ENCODE measurements at places on chromosomes 2 and 18.
A peak's percentile ranks its signal among the peaks of the same experiment; 100 is the strongest.

GRCh38 chr18:80229766-80230745, 17.3 kb downstream of the PARD6G start:
- no peak for DNase-seq

- no peak for DNase-seq
Observed at GRCh38 chr2:237227592-237228280, 142.0 kb downstream of the COPS8 start.

DNA sequence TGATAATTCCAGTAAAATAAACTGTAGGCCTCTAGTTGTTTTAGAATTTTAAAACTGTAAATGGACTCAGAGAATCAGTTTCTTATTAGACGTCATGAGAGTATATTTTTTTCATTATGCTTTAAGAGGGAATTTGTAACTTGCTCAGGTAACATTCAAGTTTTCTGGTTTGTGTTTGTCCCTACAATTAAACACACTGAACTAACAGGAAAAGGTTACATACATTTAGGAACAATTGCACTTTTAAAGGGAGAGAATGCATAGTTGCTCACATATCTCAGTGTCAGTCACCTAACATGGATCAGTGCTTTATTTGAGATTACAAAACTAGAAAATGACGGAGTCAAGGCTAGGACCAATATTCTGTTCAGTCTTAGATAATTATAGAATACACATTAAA, 3.1 kb downstream of the COL3A1 start:
- DNase-seq, result no peak

DNA sequence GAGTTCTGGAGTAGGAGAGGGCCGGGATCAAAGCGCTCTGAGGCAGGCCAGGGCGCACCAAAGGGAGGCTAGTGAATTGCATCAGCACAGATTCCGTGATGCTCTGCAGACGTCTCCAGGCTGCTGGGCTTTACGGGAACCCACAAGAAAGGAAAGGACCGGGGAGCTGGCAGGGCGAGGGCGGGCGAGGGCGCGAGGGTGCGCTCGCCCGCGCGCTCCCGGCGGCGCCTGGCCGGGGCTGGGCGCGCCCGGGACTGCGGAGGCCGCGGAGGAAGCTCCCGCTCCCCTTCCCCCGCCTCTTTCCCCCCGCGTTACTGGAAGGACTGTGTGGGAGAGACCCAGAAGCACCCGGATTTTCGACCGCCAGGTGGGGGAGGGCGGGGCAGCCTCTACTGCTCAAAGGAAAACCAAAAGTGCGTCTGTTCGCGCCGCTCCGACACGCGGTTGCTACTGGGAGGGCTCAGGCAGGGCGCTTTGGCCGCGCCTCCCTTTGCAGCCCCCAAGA, 2.4 kb upstream of the FOSL2 start:
- peak; percentile 53 for DNase-seq

DNA sequence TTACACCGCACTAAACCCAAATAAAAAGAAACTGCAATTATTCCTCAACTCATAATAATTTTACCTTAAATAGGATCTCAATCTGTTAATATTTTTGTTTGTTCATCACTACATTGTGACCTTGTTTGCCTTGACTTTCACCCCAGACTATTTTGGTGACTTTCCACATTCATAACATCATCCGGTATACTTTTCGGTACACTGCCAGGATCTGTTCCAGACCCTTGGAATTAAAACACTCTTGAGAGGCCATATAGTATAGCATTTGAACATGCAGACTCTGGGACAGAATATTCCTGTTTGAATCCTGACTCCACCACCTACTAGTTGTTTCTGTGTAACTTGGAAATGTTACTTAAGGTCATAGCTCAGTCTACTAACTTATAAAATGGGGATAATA, 577.4 kb downstream of the METTL4 start:
- no peak for DNase-seq

DNA sequence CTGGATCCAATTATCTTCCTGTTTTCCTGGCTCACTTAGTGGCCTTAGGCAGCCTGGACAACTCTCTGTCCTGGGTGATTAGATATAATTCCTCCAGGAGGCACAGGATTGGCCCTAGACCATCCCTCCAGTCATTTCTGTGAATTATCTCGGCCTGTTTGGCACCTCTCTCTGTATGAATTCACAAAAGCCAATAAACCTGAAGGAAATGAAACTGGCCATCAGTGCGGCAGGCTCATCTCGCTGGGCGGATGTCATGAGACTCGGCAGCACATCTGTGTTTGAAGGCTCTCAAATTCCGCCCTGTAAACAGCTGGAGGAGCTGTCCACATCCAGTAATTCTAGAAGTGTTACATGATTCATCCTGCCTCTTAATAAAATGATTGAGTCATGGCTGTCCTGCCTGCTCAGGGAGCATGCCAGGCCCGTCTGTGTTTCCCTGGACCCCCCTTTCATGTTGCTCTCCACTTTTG, 38.6 kb downstream of the ACOXL start:
- DNase-seq, result no peak

- DNase-seq, result no peak
Observed at GRCh38 chr2:109680523-109681297, 66.5 kb downstream of the SOWAHC start.

DNA sequence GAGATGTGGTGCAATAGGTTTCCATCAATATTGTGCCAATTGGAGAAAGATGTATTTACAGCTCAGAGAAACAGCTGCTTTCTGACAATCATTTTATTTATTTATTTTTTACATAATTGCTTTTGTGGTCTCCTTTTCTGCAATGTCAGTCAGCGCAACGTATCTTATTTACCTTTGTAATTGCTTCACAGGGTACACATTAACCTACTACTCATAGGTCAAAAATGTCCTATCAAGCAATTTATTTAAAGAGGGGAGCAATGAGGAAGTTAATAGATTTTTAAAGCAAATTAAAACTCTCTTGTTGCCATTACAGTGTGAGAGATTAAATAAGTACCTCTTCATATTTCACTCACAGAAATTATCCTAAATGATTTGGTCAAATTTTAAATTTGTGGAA, 291.0 kb downstream of the CALCRL start:
- no peak for DNase-seq

DNA sequence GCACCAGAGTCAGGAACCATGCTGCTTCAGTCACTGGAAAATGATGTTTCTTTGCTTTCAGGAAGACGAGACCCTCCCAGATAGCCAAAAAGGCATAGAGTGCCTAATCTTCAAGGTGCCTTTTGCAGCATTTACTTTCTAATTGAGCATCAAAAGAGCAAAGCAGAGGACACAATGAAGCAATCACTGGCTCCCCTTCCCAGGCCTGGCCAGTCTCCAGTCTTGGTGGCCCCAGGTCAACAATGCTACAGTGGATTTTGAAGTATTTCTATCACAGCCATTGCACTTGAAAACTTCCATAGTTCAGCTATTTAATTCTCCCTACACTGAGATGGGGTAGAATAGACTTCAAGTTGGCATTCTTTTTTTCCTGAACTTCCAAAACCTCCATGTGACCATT, 15.4 kb downstream of the ZBTB7C start:
- DNase-seq, result no peak

- no peak for DNase-seq
Observed at GRCh38 chr2:56047136-56047535, 123.6 kb upstream of the EFEMP1 start.

GRCh38 chr2:126748929-126749518, 93.1 kb downstream of the GYPC start:
- DNase-seq, result no peak

- DNase-seq, result no peak
Observed at GRCh38 chr2:467543-467891, 179.6 kb upstream of the ALKAL2 start.

GRCh38 chr2:27307287-27307544, 1.0 kb downstream of the UCN start:
- DNase-seq, result no peak

DNA sequence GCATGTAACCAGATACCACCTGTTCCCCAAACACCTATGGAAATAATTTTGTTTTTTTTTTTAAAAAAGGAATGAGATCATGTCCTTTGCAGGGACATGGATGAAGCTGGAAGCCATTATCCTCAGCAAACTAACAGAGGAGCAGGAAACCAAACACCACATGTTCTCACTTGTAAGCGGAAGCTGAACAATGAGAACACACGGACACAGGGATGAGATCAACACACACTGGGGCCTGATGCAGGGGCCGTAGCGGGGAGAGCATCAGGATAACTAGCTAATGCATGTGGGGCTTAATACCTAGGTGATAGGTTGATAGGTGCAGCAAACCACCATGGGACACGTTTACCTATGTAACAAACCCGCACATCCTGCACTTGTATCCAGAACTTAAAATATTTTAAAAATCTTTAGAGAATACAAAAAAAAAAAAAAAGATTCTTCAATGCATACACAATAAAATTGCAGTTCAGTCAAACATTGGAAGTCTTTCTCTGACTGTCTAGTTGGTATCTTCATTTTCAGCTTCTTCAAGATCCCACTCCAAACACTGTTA, 11.6 kb upstream of the CASP10 start:
- DNase-seq, result no peak

GRCh38 chr2:53379547-53379946, 388.1 kb upstream of the CHAC2 start:
- DNase-seq, result no peak

DNA sequence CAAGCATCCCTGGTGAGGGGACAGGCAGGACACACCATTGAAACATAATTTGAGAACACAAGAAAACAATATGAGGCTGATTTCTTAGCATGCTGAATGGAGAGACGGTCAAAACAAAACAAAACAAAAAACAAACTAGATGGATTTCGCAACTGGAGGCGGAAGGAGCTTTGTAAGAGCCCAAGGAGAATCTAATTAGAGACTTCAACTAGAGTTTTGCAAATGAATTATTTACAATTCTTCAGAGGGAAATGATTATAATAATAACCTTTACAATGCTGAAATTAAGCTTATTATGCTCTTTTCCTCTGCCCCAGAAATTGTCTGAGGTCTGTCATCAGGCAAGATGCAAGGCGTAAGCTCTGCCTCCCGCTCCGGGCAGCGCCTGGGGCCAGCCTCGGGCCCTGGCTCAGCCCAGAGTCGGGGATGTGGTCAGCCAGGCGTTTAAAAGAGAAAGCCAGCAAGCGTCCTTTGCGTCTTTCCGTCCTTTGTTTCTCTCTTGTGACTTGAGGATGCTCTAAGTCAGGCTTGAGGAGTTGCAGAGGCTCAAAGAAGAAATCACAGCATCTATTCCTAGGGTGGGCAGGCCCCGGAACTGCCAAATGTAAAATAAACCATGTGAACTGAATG, 139.6 kb downstream of the TWIST2 start:
- DNase-seq, result no peak

All from T-helper 2 cell (primary cell).